ENCODE measurements at places on chromosomes 7 and 10. TPM values are rescaled to one million over a fixed set of nuclear protein-coding genes. Genes with fewer than 3 reads are reported as not detected.
A peak's percentile ranks its signal among the peaks of the same experiment; 100 is the strongest.

The VIPR2 gene
- total RNA-seq, result 0.45 TPM

The KNDC1 gene
- 0.36 TPM for total RNA-seq

The CALU gene
- 46.3 TPM for total RNA-seq

The SH2D4B gene
- 0.25 TPM for total RNA-seq

DNA sequence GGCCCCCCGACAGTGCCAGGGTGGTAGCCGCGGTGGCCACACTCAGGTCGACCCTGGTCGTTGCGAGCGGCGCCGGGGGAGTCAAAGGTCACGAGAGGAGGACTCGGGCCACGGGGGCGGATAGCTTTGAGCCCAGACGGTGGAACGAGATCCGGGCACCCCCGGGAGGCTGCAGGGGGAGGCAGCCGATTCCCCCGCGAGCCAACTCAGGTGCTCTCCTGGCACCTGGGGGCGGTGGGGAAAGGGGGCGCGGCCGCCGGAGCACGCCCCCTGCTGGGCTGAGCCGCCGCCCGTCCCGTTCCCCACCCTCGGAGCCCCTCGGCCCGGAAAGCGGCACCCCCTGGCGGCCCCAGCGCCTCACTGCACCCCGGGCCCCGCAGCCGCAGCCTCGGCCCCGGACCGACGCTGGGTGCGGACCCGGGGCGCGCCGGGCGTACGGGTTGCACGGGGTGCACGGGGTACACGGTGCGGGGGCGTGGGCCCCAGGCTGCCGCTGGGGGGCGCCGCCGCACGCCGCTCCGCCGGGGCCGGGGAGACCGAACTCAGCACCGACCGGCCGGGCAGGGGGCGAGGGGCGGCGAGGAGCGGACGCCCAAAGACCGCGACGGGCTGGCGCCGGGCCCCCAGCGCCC, 521 bp upstream of the NYAP1 start:
- peaks cover 6% of the 10 kb centered on the region for H3K36me3 ChIP-seq
- H3K4me3 ChIP-seq, result peak overlapping the region; percentile 87
- no peaks in the 10 kb centered on the region for H3K27me3 ChIP-seq
- peaks cover 4% of the 10 kb centered on the region for H3K4me1 ChIP-seq
- peak; percentile 80 for DNase-seq

DNA sequence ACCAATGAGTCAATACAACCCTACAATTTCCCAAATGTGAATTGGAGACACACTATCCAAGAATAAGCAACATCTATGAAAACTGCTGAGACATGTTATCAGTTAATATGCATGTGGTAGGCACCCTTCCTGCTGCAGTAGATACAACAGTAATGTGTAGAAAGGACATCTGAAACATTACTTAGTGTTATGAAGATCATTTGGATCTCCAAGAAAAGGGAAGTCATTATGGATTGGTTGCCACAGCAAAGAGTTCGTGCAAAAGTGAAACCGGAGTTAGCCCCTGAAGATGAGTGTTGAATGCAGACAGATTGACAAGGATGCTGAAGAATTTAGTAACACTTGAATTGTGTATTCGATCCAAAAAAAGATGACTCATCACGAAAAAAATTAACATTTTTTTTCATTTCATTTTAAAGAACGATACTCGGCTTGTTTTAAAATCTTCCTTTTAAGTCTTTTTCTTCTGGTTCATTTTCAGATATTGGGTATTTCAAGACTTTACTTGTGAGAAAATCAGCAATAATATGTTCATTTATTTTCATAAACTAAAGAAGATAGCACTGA, 322.4 kb upstream of the KLF6 start:
- no peaks in the 10 kb centered on the region for H3K27me3 ChIP-seq
- DNase-seq, result no peak
- no peak overlapping the region for H3K27ac ChIP-seq
- no peak overlapping the region for H3K4me3 ChIP-seq
- peaks cover 24% of the 10 kb centered on the region for H3K4me1 ChIP-seq

DNA sequence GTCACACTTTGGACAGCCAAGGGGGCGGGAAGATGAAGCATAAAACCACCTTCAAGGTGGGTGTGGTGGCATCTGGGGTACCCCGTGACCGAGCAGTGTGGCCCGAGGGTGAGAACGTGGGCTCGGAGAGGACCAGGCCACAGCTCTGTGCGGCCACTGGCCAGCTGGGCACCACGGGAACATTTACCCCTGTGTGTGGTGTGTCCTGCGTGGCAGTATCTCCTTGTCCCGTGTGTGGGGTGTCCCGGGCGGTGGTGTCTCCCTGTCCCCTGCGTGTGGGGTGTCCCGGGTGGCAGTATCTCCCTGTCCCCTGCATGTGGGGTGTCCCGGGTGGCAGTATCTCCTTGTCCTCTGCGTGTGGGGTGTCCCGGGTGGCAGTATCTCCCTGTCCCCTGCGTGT, 570.3 kb downstream of the DNAJB6 start:
- no peaks in the 10 kb centered on the region for H3K4me1 ChIP-seq
- no peak overlapping the region for H3K27ac ChIP-seq
- H3K36me3 ChIP-seq, result no peaks in the 10 kb centered on the region
- no peak for DNase-seq

GRCh38 chr10:69612760-69613159, 17.3 kb upstream of the FAM241B start:
- peaks cover 39% of the 10 kb centered on the region for H3K27me3 ChIP-seq
- no peak overlapping the region for H3K4me3 ChIP-seq
- H3K36me3 ChIP-seq, result peaks cover 6% of the 10 kb centered on the region
- no peak for DNase-seq

GRCh38 chr10:121788717-121789116, 139.1 kb downstream of the ATE1 start:
- no peaks in the 10 kb centered on the region for H3K27me3 ChIP-seq
- H3K36me3 ChIP-seq, result peaks cover 4% of the 10 kb centered on the region
- no peak for DNase-seq
- no peaks in the 10 kb centered on the region for H3K4me1 ChIP-seq
- no peak overlapping the region for H3K27ac ChIP-seq

DNA sequence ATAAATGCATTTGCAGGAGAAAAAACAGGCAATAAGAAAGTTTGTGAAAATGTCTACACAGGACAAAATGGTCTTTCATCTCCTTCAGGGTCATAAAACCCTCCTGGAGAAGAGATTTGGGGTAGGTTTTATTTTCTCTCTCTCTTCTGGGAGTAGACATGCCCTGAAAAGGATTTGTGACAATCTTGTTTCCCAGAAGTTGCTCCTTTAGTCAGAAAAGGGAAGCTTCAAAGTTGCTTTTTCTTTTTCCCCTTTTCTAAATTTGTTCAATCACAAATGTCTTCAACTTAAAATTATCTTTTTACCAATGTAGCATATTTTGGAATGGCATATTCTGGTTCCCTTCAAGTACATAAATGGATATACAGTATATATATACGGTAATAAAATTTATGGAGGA, 9.4 kb upstream of the ANKRD22 start:
- DNase-seq, result no peak
- no peak overlapping the region for H3K27ac ChIP-seq
- no peaks in the 10 kb centered on the region for H3K4me1 ChIP-seq
- H3K36me3 ChIP-seq, result no peaks in the 10 kb centered on the region
- no peak overlapping the region for H3K4me3 ChIP-seq

DNA sequence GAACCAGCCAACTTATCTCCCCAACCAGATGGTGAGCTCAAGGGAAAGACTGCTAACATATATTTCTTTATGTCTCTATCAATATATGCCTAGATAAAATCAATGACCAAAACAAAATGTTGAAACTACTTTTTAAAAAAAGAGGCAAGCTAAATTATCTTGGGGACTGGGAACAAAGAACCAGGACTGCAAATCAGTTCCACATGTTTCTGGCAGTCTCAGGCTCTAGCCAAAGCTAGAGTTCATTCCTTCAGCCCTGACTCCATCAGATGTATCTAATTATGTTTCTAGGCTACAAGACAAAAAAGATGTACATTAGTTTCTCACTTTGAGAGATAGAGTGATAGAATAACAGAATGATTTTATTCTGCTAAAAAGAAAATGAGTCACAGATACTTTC, 1290.3 kb upstream of the SORCS1 start:
- H3K27me3 ChIP-seq, result no peaks in the 10 kb centered on the region
- no peak overlapping the region for H3K27ac ChIP-seq
- H3K4me3 ChIP-seq, result no peak overlapping the region
- H3K36me3 ChIP-seq, result peaks cover 3% of the 10 kb centered on the region
- DNase-seq, result no peak

All from natural killer cell treated with Interleukin-12 subunit alpha and Interleukin-12 subunit beta and Interleukin-15 and Interleukin-18, amount 100 ng/mL, for 72 hours (primary cell).